ENCODE measurements at places on chromosomes 12 and 14. TPM values are rescaled to one million over a fixed set of nuclear protein-coding genes. Genes with fewer than 3 reads are reported as not detected.

Gene CBLN3
- 5.5 TPM for total RNA-seq

Gene GLTP
- total RNA-seq = 82.8 TPM

Gene TRPV4
- total RNA-seq = 2.2 TPM

Gene RHEBL1
- 0.62 TPM for total RNA-seq

Gene NANOG
- total RNA-seq = not detected

Gene PRKD1
- total RNA-seq = 8.3 TPM

Gene PROX2
- not detected for total RNA-seq

Gene CDH24
- total RNA-seq = 12.2 TPM

Gene KLHL33
- total RNA-seq = 0.11 TPM

Gene C1R
- 27.1 TPM for total RNA-seq

Gene CKAP4
- total RNA-seq = 313 TPM

Gene PMCH
- total RNA-seq = not detected

Gene ACRBP
- total RNA-seq = 0.22 TPM

Gene GLI1
- 2.4 TPM for total RNA-seq

Gene LRIG3
- total RNA-seq = 33.5 TPM

Gene PLEKHD1
- under 0.01 TPM for total RNA-seq

Gene BATF
- total RNA-seq = not detected

Gene SLCO1B1
- not detected for total RNA-seq

Gene DIO3
- not detected for total RNA-seq

Gene CEBPE
- not detected for total RNA-seq

Gene PLBD1
- total RNA-seq = 1.4 TPM

Gene ACOT6
- total RNA-seq = not detected

Gene TSHR
- not detected for total RNA-seq

Gene KRT6C
- not detected for total RNA-seq

Gene LRTM2
- not detected for total RNA-seq

Gene DHH
- 0.12 TPM for total RNA-seq

Gene TSPAN19
- 0.25 TPM for total RNA-seq

Gene MIP
- not detected for total RNA-seq

Gene SMOC1
- total RNA-seq = not detected

Gene CLMN
- total RNA-seq = 0.22 TPM

Gene TAMALIN
- 13.0 TPM for total RNA-seq

Gene C14orf132
- total RNA-seq = 26.6 TPM

Gene CCDC196
- total RNA-seq = not detected

Gene AKAP3
- 1.1 TPM for total RNA-seq

Gene SERPINA12
- total RNA-seq = not detected

Gene CACNA1C
- total RNA-seq = 3.1 TPM

All from uterine smooth muscle cell (primary cell).